ENCODE measurements at places on chromosomes 12 and 14.
A peak's percentile ranks its signal among the peaks of the same experiment; 100 is the strongest.

DNA sequence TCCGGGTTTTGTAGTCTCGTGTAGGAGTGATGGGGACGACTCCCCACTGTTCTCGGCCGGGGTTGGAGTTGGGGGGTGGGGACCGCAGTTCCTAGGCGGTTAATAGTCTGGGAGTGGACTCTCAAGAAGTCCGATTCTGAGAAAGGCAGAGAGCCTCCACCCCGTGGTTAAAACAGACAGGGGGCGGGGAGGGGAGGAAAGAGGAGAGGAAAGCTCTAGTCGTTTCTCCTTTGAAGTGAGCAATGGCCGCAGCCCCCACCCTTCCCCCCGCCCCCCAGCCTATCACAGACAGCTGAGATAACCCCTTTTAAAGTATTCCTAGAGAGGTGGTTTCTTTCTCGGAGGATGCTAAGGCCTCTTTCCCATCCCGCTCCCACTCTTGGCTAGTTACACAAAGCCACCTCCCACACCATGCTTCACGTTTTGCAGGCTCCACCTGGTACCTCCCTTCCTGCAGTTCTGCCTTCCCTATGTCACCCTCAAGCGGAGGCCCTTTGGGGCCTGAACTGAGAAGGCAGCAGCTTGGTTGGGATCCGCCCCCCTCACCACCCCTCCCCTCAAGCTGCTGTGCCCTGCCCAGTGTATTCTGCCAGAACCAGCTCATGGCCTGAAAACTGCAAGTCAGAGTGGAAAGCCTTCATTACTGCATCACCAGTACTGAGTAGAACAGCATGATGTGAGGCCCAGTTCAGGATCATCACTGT lies 853 bp downstream of the USP5 start:
- DNase-seq = peak; percentile 70

- no peak for DNase-seq
These were observed 170.0 kb upstream of the FOXN3 start for GRCh38 chr14:89587136-89587420.

- no peak for DNase-seq
These were observed 161.3 kb downstream of the C12orf42 start for GRCh38 chr12:103334466-103334865.

GRCh38 chr14:37037636-37038387 lies 134.6 kb downstream of the SLC25A21 start:
- DNase-seq = no peak

DNA sequence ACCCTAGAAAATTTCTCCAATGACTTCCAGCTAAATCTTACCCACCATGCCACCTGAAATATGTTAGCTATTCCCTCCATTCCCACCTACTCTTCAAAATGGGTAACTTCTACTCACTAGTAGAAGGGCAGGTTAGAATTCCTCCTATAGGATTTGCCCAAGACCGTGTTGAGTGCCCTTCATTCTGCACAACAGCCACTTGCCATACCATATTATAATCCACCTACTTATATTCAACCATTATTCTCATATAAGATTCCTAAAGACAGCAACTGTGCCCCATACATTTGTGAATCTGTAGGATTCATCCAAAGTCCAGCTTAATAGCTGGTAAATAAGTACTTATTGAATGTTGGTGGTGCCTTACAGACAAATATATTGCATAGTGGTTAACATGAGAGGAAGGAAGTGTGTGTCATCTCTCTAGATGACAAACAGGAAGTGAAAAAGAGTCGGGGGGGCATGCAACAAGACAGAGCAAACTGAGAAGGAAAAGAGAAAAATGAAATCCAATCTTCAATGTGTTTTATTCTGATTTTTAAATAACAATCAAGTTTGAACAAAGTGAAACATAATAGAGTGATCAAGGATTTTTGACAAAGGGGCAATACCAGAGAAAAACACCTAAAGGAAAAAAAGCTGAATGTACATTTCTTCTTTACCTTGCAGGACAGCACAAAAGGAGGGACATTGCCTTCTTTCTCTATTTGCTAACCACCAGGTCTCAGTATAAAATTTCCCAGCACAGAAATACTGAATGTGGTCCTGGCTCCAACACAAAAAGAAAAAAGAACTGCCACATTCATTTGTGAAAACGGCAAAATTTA lies 389.3 kb upstream of the USP15 start:
- peak; percentile 11 for DNase-seq

DNA sequence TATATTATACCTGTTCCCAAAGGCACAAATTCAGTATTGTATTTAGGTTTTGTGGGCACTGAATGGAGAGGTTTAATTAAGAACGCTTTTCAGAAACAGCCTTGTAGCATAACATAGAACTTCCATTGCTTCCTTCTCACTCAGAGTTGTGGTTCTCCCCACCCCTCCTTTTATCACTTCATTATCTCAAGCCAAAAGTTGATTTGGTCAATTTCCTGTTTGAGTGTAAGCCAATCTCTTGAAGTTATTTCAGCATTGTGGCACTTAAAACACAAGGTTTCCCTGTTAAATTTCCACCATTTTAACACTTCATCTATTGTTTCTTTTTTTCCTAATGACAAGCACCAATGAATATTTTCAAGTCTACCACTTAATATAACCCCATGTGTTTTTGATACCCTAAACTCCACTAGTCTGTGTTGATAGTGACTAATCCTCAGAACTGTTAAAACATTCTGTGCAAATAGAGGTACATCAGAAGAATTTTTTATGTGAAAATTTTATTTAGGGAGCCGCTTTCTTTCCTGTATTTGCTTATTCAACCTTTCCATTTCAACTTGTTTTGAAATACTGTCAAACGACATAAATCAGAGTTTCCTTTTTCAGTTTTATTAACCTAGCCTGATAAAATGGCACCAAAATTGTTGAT lies 340.1 kb downstream of the BCAT1 start:
- no peak for DNase-seq

- DNase-seq = no peak
These were observed 75.6 kb downstream of the GALNT4 start for GRCh38 chr12:89448951-89449371.

DNA sequence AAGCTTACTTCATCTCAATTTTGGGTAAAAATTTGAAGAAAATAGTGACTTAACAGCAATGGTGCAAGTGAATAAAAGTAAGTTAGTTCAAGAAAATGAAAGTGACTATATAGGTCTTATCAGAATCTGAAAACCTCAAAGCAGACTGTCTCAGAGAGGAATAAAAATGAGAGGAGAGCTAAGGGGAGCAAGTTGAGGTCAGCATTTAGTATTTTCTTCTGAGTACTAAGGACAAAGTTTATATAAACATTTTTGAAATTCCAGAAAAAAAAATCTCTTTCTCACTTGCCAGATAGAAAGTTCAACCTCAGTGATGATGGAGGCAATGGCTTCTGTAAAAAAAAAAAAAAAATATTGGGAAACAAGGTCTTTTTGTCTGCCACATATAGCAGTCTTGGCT lies 414.1 kb downstream of the NPAS3 start:
- DNase-seq = no peak

- no peak for DNase-seq
These were observed 1.4 kb upstream of the FOXN4 start for GRCh38 chr12:109310247-109311125.

- no peak for DNase-seq
These were observed 31.6 kb downstream of the WBP11 start for GRCh38 chr12:14771651-14772137.

- DNase-seq = no peak
These were observed 162.1 kb upstream of the VASH1 start for GRCh38 chr14:76599141-76599540.

GRCh38 chr12:124544311-124544970 lies 23.0 kb downstream of the NCOR2 start:
- DNase-seq = no peak

DNA sequence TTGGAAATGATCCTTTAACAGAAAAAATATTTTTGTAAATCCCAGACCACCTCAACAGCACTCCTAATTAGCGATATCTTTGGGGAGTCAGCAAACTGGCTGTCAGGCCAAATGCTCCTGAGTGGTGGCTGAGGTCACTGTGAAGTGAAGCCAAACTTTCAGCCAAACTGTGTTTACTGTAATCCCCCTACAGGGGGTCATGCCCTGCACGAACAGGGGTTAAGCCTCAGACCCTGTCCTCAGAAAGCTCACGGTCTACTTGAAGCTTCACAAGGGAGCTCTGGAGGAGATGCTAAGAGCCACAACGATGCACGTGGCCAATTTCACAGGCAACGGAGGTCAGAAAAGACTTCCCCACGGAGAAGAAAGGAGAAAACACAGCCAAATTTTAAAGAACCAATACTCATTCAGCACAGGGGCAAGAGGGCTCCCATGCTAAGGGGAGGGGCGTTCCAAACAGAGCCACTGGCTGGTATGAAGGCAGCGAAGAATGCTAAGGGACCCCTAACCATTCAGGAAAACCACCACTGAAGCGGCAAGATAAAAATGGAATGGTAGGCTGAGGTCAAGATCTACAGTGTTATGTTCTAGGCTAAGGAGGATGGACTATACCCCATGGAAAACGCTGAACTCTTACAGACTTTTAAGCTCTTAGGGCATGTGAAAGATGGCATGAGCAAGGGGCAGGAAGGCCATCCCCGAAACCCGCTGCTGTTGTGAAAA lies 105.4 kb downstream of the ITPR2 start:
- DNase-seq = no peak

DNA sequence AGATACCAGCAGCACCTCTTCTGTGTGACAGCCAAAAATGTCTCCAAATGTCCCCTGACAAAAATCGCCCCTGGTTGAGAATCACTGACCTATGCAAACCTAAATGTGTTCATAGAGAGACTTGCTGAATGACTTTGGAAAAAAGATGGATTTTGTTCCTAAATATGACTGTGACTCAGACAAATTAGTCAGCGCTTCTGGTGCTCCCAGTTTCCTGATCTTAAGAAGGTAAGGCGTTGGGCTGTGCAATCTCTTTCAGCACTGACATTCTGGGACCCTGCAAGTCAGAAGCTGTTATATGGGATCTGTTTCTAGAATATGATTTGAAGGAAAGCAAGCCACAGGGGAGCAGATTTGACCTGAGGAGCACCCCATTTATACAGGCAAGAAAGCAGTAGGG lies 90.6 kb upstream of the PWP1 start:
- no peak for DNase-seq

DNA sequence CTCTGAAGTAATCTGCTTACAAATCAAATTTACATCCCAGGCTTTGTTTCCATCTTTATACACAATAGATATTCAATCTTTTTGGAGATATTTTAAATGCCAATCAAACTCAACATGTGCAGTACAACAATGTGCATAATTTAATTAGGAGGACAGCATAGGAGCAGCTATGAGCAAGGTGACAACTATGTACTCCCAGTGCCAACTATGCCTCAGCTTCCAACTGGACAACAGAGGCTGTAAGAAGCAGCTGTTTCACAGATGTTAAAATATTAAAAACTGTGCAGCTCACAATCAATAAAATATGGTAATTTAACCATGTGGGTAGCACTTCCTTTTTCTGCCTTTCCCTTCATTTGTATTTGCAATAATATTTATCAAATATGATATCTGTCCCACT lies 99.9 kb downstream of the ST8SIA1 start:
- no peak for DNase-seq

DNA sequence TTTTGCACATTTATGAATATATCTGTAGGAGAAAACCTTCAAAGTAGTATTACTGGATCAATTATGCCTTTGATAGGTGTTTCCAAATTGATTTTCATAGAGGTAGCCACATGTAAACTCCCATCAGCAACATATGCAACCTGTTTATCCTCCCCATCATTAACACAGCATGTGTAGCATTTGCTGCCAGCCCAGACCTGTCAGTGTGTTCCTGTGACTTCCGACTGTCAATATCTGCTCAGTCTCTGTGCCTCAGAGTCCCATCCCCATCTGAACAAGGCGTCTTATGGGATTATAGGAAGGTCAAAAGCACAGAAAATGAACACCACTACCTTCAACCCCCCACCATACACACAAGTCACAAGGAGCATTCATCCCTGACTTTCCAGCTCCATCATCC lies 9.5 kb upstream of the CAPRIN2 start:
- no peak for DNase-seq

DNA sequence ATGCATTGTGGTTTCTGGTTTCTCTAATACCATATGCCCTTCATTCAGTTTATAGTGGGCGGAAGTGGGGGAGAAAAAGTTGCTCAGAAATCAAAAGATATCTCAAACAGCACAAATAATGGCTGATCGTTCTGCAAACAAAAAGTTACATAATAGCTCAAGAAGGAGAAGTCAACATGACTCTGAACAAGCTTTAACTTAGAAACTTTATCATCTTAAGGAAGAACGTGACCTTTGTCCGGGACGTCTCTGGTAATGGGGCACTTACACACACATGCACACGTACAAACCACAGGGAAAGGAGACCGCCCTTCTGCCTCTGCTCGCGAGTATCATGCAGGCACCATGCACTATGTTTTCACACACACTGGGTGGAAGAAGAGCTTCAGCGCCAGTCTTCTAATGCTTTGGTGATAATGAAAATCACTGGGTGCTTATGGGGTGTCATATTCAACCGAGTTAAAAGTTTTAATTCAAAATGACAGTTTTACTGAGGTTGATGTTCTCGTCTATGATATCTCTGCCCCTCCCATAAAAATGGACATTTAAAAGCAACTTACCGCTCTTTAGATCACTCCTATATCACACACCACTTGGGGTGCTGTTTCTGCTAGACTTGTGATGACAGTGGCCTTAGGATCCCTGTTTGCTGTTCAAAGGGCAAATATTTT lies 4.7 kb downstream of the FOS start:
- no peak for DNase-seq

DNA sequence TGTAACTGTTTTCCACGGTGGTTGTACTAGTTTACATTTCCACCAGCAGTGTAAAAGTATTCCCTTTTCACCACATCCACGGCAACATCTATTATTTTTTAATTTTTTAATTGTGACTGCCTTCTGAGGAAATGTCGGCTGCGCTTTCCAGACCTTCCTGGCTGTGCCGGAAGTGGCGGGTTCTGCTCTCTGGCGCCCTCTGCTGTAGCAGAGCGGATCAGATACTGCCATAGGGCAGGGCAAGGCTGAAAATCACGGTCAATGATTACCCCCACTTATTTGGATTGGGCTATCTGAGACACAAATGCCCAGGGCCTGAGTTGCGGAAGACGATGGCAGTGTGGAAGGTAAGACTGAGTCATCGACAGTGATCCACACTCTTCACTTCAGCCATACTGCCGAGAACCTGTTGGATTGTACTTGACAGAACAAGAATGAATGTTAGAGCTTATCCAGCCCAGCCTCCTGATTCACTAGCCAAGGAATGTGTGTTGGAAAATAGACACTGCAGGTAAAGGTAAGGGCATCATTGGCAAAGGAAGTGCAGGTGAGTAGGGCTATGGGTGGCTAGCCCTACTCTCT lies 124.2 kb downstream of the NTF3 start:
- no peak for DNase-seq
